Vagina (tissue), 2 donors: ENCODE measurements at places on chromosomes 6 and 20. TPM values are rescaled to one million over a fixed set of nuclear protein-coding genes. Genes with fewer than 3 reads are reported as not detected.

Gene ABRACL
- total RNA-seq: 14.0 TPM

Gene APCDD1L
- 0.98 TPM for total RNA-seq

Gene CAGE1
- total RNA-seq: not detected

Gene PRR18
- total RNA-seq: not detected

Gene FAM162B
- 19.6 TPM for total RNA-seq

Gene GABRR2
- total RNA-seq: 1.5 TPM

Gene C4B
- total RNA-seq: 23.1 TPM

Gene LCA5
- total RNA-seq: 6.4 TPM

Gene LKAAEAR1
- total RNA-seq: not detected

Gene RRAGD
- total RNA-seq: 6.4 TPM

Gene SPDEF
- total RNA-seq: not detected

Gene WTAP
- 85.0 TPM for total RNA-seq

Gene OR14J1
- total RNA-seq: 0.74 TPM

Gene BHLHE23
- not detected for total RNA-seq

Gene CHMP4B
- 95.5 TPM for total RNA-seq

Gene JAG1
- 185 TPM for total RNA-seq

Gene ABHD16B
- not detected for total RNA-seq

Gene CRISP3
- 19.2 TPM for total RNA-seq

Gene LY86
- total RNA-seq: 4.9 TPM

Gene ASIP
- not detected for total RNA-seq

Gene RRP36
- 36.6 TPM for total RNA-seq

Gene ZFP57
- total RNA-seq: 3.7 TPM

Gene MLN
- not detected for total RNA-seq

Gene SIGLEC1
- total RNA-seq: 8.8 TPM

Gene GABRR1
- total RNA-seq: not detected

Gene CRYBG1
- total RNA-seq: 46.7 TPM

Gene PRPH2
- not detected for total RNA-seq

Gene SLC35D3
- not detected for total RNA-seq

Gene TREML2
- not detected for total RNA-seq

Gene ME1
- 12.8 TPM for total RNA-seq

Gene CST4
- not detected for total RNA-seq

Gene LAMA2
- total RNA-seq: 91.1 TPM

Gene CLDN20
- total RNA-seq: not detected

Gene PPP1R16B
- total RNA-seq: 6.4 TPM

Gene GRM1
- total RNA-seq: not detected

Gene BPI
- total RNA-seq: not detected

Gene IL20RA
- 21.9 TPM for total RNA-seq

Gene B3GAT2
- total RNA-seq: not detected

Gene R3HDML
- total RNA-seq: not detected

Gene RIPPLY2
- total RNA-seq: not detected

Gene PI16
- 88.6 TPM for total RNA-seq

Gene DNAH8
- not detected for total RNA-seq

Gene SIRPD
- total RNA-seq: not detected

Gene RTN4IP1
- 2.9 TPM for total RNA-seq

Gene PRKN
- total RNA-seq: 4.9 TPM

Gene OTOR
- total RNA-seq: not detected

Gene COL9A3
- 1.2 TPM for total RNA-seq

Gene FILIP1
- 3.2 TPM for total RNA-seq

Gene HCK
- total RNA-seq: 10.1 TPM

Gene GJA10
- total RNA-seq: not detected

Gene NR2E1
- not detected for total RNA-seq

Gene BNIP5
- total RNA-seq: not detected
